NCI-H774 (cell line): ENCODE measurements at places on chromosomes 13 and 19.
A peak's percentile ranks its signal among the peaks of the same experiment; 100 is the strongest.

- DNase-seq: no peak
These were observed 42.7 kb downstream of the BRD4 start for GRCh38 chr19:15289673-15290072.

- DNase-seq: peak; percentile 12
These were observed 19.2 kb downstream of the GPX4 start for GRCh38 chr19:1122972-1123363.

DNA sequence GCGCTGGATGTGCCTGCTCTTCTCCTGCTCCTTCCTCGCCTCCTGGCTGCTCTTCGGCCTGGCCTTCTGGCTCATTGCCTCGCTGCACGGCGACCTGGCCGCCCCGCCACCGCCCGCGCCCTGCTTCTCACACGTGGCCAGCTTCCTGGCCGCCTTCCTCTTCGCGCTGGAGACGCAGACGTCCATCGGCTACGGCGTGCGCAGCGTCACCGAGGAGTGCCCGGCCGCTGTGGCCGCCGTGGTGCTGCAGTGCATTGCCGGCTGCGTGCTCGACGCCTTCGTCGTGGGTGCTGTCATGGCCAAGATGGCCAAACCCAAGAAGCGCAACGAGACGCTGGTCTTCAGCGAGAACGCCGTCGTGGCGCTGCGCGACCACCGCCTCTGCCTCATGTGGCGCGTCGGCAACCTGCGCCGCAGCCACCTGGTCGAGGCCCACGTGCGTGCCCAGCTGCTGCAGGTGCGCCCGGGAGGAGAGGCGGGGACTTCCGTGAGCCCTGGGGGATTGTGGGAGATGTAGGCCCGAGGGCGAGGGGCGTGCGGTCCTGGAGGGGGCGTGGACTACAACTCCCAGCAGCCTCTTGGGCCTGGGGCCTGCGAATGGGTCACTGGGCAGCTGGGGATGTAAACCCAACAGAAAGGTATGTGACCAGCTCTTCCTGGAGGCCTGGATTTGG, 6.7 kb downstream of the KCNJ14 start:
- DNase-seq: no peak

DNA sequence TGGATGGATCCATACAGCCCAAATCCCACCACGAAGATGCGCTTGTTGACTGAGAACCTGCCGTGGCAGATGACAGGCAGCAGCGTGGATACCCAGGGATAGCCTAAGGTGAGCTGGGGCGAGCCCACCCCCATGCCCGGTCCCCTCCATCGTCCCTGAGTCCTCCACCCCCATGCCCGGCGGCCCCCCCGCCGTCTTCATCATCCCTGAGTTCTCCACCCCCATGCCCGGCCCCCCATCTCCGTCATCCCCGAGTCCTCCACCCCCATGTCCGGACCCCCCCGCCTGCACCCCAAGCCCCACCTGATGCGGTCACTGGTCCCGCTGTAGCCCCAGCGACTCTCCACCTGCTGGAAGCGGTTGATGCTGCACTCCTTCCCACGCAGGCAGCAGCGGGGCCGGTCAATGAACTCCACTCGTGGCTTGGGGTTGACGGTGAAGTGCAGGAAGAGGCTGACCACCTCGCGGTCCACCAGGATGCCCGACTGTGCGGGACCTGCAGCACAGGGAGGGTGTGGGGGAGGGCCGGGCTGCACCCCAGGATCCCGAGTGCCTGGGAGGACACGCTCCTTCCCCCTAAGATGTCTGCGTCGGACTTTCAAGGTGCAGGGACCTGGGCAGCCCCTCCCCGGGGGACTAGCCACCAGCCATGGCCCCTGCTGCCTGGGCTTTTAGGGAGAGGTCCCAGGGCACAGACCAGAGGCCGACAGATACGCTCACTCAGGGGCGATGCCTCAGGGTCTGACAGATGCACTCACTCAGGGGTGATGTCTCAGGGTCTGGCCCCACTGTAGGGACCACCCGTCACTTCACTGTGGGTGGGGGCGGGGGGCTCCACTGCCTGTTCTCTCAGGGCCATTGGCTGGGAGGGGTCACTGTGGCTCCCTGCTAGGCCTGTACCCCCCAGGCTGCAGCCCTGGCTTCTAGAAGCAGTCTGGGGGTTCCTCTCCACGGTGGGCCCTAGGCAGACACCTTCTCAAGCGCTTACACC, 28.0 kb downstream of the BTBD2 start:
- no peak for DNase-seq

GRCh38 chr13:58119351-58119750, 487.8 kb downstream of the PCDH17 start:
- DNase-seq: no peak

- peak; percentile 4 for DNase-seq
These were observed 7.1 kb upstream of the PNMA8A start for GRCh38 chr19:46478356-46478986.

DNA sequence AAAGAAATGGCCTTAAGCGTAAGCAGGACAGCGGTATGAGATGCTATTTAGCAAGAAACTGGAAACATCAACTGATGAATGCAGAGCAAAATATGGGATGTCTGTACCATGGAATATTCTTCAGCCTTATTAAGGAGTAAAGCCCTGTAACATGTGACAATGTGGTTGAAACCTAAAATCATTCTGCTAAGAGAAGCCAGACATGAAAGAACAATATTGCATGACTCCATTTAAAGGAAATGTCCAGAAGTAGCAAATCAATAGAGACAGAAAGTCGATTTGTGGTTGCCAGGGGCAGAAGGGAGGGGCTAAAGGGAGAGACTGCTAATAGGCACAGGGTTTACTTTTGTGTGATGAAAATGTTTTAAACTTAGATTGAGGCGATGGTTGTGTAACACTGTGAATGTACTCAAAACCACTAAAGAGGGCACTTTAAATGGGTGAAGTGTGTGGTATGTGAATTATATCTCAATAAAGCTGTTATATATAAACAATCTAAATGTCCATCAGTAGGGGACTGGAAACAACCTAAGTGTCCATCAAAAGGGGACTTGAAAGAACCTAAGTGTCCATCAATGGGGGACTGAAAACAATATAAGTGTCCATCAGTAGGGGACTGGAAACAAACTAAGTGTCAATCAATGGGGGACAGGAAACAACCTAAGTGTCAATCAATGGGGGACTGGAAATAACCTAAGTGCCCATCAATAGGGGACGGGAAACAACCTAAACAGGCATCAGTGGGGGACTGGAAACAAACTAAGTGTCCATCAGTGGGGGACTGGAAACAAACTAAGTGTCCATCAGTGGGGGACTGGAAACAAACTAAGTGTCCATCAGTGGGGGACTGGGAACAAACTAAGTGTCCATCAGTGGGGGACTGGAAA, 45.4 kb downstream of the CCL25 start:
- DNase-seq: no peak

GRCh38 chr13:99565478-99566124, 64.3 kb downstream of the TM9SF2 start:
- DNase-seq: no peak

DNA sequence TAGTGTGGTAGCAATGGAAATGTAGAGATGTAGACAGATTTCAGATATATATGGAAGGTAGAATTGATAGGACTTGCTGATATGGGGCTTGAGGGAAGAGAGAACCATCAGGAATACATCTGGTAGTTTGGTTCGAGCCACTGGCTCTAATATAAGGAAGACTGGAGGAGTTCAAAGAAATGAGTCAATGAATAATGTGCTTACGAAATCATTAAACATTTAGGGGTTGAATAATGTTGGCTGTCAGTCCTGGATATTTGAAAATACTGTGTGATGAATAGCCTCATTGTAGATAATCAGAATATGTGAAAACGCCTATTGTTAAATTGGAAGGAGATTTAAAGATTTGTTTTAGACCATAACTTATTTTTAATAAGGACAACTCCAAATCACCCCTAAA, 21.6 kb downstream of the SGCG start:
- DNase-seq: no peak

DNA sequence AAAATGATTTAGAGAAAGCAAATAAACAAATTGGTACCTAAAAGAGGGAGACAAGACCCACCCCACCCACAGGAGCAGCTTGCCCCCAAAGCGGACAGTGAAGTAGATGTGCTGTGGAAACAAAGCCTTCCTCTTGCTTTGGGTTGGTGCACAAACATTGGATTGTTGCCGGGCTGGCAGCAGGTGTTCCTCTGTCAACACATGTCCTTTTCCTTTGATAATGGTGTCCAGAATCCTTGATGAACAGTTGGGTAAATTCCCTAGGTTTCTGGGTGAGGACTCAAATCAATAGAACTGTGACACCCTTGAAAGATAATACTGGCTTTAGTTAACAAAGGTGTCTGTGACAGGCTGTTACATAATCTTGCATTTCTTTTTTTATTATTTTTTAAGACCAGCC, 311.8 kb downstream of the SPRY2 start:
- DNase-seq: peak; percentile 24

DNA sequence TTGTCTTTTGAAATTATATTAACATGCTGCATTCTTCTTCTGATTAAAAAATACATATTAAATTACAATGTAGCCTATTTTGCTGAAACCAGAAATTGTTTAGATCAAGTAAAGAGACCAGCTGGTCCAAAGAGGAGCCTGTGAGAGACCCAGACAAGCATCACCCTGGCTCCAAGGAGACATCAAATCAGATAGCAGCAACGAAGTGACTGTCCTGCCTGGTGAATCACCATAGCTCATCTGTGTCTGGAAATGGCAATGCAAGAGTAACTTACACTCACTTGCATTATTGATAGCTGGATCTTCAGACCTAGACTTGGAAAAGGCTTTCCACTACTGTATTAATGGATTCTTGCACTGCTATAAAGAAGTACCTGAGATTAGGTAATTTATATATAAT, 169.1 kb downstream of the KCTD12 start:
- no peak for DNase-seq

GRCh38 chr19:3059653-3060052, 2.6 kb downstream of the TLE5 start:
- no peak for DNase-seq

- no peak for DNase-seq
These were observed 39.6 kb downstream of the ZNRF4 start for GRCh38 chr19:5494773-5495172.

- no peak for DNase-seq
These were observed 47.1 kb downstream of the ARHGAP35 start for GRCh38 chr19:46907880-46908279.

- no peak for DNase-seq
These were observed 192.8 kb upstream of the IRS2 start for GRCh38 chr13:109979228-109979627.
